Left ventricle myocardium inferior (tissue), 1 donor: ENCODE measurements at places on chromosomes 3 and 15.

GRCh38 chr15:79004336-79004735 lies 59.5 kb upstream of the CTSH start:
- no peak for DNase-seq

- peak; percentile 47 for DNase-seq
Measured at GRCh38 chr15:26891448-26892181, 24.8 kb downstream of the GABRA5 start.

GRCh38 chr3:178397202-178397601 lies 139.0 kb upstream of the KCNMB2 start:
- DNase-seq, result no peak

GRCh38 chr15:47746516-47746915 lies 29.2 kb downstream of the SEMA6D start:
- DNase-seq, result no peak

DNA sequence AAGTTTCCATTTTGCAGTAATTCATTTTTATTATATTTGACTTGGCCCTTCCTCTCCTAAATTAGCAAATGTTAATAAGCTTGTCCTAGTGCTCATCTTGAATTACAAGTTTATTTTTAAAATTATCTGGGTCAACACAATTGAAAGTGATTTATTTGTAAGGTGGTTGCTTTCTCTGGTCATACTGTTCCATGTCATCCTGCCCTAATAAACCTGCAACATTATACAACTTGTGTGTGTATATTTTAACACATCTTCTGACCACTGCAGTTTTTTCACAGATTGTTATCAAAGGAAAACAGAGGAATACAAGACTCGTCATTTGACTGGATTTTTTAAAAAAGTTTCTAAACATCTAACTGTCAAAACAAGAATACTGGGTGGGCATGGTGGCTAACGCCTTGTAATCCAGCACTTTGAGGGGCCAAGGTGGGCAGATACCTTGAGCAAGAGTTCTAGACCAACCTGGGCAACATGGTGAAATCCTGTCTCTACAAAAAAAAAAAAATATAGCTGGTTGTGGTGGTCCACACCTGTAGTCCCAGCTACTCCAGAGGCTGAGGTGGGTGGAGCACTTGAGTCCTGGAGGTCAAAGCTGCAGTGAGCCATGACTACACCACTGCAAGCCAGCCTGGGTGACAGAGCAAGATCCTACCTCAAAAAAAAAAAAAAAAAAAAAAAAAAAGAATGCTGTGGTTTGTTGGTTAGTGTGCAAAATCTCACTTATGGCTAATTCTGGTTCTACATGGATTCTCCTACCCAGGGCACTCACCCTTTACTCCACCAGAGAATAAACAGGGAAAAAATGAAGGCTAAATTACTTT lies 5.0 kb upstream of the LRRFIP2 start:
- no peak for DNase-seq

- no peak for DNase-seq
Measured at GRCh38 chr15:44035781-44036699, 159.0 kb downstream of the FRMD5 start.
